ENCODE measurements at places on chromosomes 7 and 10. TPM values are rescaled to one million over a fixed set of nuclear protein-coding genes. Genes with fewer than 3 reads are reported as not detected.

Gene AKR1C8
- not detected for total RNA-seq

Gene LGI1
- total RNA-seq, result not detected

Gene COMMD3
- total RNA-seq, result 33.1 TPM

Gene SPDYE9
- total RNA-seq, result not detected

Gene PSTK
- total RNA-seq, result 5.0 TPM

Gene NCF1
- not detected for total RNA-seq

Gene AQP1
- total RNA-seq, result 19.5 TPM

Gene MEIG1
- not detected for total RNA-seq

Data from smooth muscle cell of the umbilical artery (primary cell).